ENCODE measurements at places on chromosomes 1 and 21.

DNA sequence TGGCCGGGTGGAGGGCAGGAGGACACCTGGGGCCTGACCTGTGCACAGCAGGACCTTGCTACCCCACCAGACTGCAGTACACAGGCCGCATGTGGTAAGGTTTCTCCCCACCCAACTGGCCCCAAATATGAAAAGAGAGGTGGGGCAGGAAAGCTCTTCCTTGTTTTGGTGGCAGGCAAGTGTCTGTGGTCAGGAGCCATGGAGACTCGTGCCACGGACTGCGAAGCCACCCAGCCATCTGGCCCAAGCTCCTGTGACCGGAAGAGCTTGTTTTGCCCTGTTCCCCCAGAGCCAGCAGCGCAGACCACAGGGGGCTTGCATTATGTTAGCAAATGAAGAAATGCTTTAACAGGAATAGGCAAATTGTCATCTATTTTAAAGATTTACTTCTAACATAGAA lies 54.9 kb downstream of the OLIG1 start:
- DNase-seq = no peak

GRCh38 chr21:36089946-36090345 lies 20.1 kb downstream of the CBR1 start:
- DNase-seq = no peak

GRCh38 chr1:170377440-170377839 lies 154.5 kb upstream of the GORAB start:
- DNase-seq = no peak

GRCh38 chr1:188224263-188224662 lies 1395.5 kb downstream of the PLA2G4A start:
- no peak for DNase-seq

DNA sequence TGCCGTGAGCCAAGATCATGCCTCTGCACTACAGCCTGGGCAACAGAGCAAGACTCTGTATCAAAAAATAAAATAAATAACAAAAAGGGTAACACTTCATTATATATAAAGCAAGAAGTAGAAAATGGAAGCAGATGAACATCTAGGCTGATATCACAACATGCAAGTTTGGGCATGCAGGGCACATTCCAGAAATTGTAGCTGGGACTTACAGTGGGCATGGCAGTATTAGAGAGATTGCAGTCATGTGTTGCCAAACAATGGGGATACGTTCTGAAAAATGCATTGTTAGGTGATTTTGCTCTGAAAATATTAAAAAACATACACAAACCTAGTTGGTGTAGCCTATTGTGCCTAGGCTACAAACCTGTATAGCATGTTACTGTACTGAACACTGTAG lies 441.0 kb upstream of the PRMT6 start:
- DNase-seq = no peak

DNA sequence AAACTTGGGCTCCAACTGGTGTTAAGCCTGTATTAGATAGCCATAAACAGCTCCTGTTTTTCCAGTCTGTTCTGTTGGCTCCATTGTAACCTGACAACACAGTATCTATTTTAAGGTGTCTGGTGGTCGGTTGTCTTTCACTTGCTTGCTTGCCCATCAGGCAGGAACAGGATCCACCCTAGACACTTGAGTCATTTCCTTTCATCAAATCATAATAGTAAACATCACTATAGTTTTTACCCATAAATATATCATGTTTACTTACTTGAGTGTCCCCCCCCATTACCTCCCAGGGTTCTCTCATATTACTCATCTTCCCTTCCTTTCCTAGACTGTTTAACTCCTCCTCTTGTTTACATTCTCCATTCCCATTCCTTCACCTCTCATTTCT lies 2.9 kb downstream of the DDI2 start:
- peak; percentile 8 for DNase-seq

GRCh38 chr1:247530785-247531184 lies 5.5 kb downstream of the OR2C3 start:
- no peak for DNase-seq

DNA sequence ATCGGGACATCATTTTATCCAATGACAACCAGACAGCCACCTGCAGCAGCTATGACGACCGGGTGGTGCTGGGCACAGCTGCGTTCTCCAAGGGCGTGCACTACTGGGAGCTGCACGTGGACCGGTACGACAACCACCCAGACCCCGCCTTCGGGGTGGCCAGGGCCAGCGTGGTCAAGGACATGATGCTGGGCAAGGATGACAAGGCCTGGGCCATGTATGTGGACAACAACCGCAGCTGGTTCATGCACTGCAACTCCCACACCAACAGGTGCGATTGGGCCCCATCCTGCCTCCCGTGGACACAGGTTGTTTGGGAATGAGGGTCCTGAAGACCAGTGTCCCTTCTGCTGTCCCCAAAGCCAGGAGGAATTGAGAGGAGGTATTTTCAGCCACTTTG lies 32.0 kb upstream of the GNPAT start:
- no peak for DNase-seq

GRCh38 chr1:225877580-225877979 lies 4.6 kb downstream of the TMEM63A start:
- no peak for DNase-seq

- DNase-seq = no peak
Measured at GRCh38 chr1:85624361-85624760, 43.8 kb downstream of the CCN1 start.

GRCh38 chr1:62274496-62275485 lies 44.4 kb downstream of the KANK4 start:
- DNase-seq = no peak

GRCh38 chr1:50955116-50955515 lies 5.0 kb downstream of the FAF1 start:
- DNase-seq = no peak

DNA sequence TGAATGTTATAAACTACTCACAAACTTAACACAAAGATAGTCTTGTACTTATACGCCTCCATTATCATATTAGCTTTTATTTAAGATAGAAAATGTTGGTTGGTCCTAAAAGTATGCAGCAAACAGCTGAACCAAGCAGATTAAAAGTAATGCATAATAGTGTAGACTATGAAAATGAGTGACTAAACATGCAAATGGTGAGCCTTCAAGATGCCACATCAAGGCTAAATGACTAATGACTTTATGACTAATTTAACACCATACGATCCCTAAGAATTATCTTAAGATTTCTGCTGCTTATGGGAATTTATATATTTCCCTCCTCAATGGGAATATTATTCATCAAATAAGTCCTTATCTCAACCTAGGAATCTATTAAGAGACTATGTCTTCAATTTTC lies 4.6 kb downstream of the GPATCH2 start:
- DNase-seq = no peak

DNA sequence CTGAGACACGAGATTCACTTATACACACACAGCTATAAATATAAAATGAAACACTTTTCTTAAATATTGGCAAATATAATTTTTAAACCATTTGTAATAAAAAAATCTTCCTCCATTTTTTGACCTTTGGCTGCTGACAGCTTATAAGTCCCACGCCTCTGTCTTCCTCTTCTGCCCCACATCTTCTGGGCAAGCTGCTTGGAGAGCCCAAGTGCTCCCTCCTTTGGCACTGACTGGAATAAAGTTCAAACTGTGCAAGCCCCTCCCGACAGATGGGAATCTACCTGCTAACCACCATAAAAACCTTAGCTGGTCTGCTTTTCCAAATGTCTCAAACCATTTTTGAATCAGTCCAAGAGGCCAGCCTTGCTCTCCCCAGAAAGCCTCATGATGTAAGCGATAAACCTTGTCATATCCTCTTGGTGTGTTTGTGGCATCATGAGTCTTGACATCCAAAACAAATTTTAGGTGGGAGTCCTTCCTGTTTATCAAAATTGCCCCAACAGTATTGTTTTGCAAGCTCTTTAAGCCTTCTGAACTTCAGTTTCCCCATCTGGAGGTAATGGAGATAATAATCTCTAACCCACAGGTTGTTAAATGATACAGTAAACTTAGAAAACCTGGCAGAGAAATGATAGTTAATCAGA lies 99.8 kb downstream of the SNX7 start:
- no peak for DNase-seq

DNA sequence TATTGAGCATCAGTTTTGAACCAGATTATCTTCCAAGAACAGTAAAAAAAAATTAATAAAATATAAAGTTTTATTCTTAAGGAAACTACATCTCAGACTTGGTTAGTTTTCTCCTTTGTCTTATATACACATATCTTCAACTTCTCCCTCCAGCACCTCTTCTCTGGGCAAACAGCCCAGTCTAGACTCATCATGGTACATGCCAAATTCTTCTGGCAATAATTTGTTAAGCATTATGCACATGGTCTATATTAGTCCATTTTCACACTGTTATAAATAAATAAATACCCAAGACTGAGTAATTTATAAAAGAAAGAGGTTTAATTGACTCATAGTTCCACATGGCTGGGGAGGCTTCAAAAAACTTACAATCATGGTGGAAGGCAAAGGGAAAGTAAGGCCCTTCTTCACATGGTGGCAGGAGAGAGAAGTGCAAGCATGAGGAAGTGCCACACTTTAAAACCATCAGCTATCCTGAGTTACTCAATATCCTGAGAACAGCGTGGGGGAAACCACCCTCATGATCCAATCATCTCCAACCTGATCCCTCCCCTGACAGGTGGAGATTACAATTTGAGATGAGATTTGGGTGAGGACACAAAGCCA lies 108.7 kb upstream of the RNPC3 start:
- DNase-seq = peak; percentile 7
